Stimulated activated CD8-positive, alpha-beta memory T cell treated with anti-CD3 and anti-CD28 coated beads, Interleukin-2, amount 100 ng/mL, for 1 hour (primary cell): ENCODE measurements at places on chromosomes 2 and 18.

GRCh38 chr18:23178661-23179081 is 43.4 kb downstream of the CABLES1 start:
- no peak for DNase-seq

- DNase-seq, result no peak
These were observed 82.5 kb downstream of the SPP2 start for GRCh38 chr2:234133004-234133403.

- no peak for DNase-seq
These were observed 41.5 kb upstream of the PUM2 start for GRCh38 chr2:20391951-20392699.

DNA sequence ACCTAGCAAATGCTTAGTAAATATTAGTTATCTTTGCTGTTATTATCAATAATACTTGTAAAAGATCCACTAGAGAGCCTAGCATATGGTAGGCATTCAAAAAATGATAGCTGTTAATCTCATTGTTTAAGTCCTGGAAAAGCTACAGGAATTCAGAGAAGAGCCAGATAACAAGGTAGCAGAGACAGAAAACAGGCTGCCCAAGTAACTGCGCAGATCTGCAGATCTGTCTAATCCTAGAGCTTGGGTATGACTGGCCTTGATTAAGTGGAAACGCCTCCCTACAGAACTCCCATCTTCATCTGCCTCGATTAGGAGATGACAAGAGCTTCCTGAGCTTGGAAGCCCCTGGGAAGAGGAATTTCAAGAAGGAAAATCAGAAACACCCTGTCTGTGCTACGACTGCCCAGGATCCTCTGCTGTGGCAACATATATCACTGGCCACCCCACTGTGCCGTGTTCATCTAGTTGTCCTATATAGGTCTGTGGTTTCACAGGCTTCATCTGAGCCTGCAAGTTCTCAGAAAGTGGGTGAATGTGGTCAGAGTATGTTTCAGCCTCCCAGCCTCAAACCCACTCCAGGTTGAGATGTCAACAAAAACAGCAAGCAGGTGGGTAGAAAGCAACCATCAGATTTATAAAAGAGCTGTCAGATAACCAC is 151.5 kb upstream of the PKDCC start:
- no peak for DNase-seq

GRCh38 chr2:207887500-207887899 is 117.8 kb upstream of the FZD5 start:
- no peak for DNase-seq

DNA sequence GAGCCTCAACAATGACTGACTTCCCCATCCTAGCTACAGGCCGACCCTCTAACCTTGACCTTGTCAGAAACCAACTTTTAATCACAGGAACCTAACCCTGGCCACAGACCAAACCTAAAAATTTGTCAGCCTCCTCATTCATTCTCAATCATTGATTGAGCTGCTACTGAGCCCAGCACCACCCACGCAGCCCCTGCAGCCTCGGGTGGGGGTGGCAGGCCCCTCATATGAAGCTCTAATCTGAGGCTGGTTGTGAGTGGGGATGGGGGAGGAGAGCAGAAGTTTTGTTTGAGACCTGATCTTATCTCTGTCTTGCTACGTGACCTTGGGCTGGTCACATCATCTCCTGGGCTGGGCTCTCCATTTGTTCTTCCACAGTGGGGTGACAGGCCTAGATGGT is 99.5 kb upstream of the EPAS1 start:
- DNase-seq, result no peak

GRCh38 chr2:74764429-74765272 is 69.3 kb upstream of the HK2 start:
- no peak for DNase-seq

- DNase-seq, result no peak
These were observed 60.3 kb upstream of the ACVR1 start for GRCh38 chr2:157936406-157936805.

DNA sequence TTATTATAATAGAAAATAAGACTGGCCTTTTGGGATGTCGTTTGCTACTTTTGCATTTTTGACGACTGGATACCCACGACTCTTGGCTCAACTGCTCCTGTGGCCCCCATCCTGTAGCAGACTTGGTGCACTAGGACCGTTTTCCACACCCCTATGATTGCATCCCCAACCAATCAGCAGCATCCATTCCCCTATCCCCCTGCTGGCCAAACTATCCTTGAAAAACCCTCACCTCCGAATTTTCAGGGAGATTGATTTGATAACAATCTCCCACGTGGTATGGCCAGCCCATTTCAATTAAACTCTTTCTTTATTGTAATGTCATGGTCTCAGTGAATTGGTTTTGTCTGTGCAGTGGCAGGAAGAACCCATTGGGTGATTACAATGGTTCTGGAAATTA is 37.9 kb upstream of the TTR start:
- no peak for DNase-seq

GRCh38 chr18:21914739-21915319 is 174.2 kb downstream of the MIB1 start:
- no peak for DNase-seq

- DNase-seq, result no peak
These were observed 269.3 kb downstream of the HDAC4 start for GRCh38 chr2:239131521-239131920.

DNA sequence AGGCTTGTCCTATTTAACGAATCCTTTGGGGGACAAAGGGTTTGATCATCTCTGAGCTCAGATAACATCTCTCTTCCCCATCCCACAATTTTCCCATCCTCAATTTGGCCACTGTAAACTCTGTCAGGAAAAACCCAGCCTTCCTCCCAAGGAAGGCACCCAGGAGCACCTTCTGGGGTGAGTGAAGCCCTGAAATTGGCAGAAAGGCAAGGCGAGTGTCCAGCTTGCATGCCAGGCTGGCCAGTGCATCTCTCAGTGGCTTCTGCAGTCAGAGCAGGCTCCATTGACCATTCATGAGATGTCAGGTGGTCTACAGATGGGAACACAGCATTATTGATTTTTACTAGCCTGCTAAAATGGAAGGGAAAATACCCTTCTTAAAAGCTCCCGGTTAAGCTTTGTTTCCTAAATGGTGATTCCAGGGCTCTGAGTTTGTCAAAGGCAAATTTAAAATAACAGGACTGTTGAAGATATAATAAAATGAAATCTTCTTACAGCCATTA is 83.2 kb upstream of the BOD1L2 start:
- DNase-seq, result no peak

- no peak for DNase-seq
These were observed 139.2 kb downstream of the NEDD4L start for GRCh38 chr18:58183226-58183625.

- no peak for DNase-seq
These were observed 130.4 kb upstream of the ZFP36L2 start for GRCh38 chr2:43356774-43357173.

- no peak for DNase-seq
These were observed 61.4 kb downstream of the TSHZ1 start for GRCh38 chr18:75271952-75272351.

GRCh38 chr2:217335341-217335966 is 475.6 kb upstream of the TNP1 start:
- DNase-seq, result no peak

DNA sequence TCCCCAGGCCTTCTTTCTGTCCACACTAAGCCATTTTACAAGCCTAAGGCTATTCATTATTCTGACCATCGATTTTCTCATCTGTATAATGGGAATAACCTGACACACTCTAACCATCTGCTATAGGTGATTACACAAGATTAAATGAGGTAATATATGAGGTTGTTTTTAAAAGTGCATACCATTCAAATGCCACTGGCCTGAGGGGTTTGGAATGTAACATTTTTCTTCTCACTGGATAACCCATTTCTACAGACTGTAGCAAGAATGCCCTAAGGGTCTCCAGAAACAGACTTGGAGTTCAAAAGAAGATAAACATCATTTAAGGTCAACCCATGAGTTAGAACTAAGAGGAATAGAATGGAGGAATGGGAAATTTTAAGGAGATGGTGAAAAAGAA is 111.7 kb upstream of the SETBP1 start:
- DNase-seq, result no peak

GRCh38 chr2:85112906-85113625 is 20.1 kb upstream of the TCF7L1 start:
- no peak for DNase-seq

- DNase-seq, result no peak
These were observed 88.7 kb downstream of the COBLL1 start for GRCh38 chr2:164752956-164753355.

DNA sequence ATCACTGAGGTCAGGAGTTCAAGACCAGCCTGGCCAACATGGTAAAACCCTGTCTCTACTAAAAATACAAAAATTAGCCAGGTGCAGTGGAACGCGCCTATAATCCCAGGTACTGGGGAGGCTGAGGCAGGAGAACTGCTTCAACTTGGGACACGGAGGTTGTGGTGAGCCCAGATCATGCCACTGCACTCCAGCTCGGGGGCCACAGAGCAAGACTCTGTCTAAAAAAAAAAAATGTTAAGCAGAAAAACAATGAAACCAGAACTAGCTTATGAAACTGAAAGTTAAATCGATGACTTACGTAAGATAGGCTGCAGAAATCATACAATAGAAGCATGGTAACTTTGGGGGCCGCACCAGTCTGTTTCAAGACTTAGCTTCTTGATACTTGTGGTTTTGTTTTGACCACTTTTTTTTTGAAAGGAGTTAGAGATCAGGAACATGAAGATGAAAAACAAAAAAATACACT is 6.2 kb upstream of the GPR155 start:
- DNase-seq, result peak; percentile 36

GRCh38 chr18:43662657-43663056 is 385.4 kb upstream of the SYT4 start:
- DNase-seq, result no peak

- DNase-seq, result no peak
These were observed 243.6 kb downstream of the AGAP1 start for GRCh38 chr2:235737396-235737795.

DNA sequence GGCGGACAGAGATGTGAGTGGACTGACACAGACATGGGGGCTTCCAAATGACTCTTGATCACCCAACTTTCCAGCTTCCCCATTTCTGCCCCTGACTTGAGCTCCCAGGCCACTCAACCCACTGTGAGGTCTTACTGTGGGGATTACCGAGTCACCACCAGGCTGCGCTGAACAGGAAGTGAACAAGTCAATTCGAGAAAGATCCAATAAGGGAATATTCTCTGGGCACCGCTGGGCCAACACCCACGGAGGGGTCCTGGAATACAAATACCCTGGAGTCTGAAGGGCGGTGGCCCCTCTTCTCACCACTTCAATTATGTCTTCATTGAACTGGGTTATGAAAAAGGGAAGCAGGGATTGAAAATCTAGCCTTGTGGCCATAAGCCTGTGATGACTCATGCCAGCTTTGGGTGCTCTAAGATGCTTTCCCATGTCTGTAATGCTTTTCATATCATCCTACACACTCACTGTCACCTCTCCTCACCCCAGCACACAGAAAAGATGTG is 37.7 kb downstream of the BCL11A start:
- DNase-seq, result no peak

- DNase-seq, result no peak
These were observed 127.2 kb upstream of the ARHGAP28 start for GRCh38 chr18:6602365-6602764.

GRCh38 chr2:150858382-150858781 is 370.9 kb upstream of the RND3 start:
- no peak for DNase-seq

DNA sequence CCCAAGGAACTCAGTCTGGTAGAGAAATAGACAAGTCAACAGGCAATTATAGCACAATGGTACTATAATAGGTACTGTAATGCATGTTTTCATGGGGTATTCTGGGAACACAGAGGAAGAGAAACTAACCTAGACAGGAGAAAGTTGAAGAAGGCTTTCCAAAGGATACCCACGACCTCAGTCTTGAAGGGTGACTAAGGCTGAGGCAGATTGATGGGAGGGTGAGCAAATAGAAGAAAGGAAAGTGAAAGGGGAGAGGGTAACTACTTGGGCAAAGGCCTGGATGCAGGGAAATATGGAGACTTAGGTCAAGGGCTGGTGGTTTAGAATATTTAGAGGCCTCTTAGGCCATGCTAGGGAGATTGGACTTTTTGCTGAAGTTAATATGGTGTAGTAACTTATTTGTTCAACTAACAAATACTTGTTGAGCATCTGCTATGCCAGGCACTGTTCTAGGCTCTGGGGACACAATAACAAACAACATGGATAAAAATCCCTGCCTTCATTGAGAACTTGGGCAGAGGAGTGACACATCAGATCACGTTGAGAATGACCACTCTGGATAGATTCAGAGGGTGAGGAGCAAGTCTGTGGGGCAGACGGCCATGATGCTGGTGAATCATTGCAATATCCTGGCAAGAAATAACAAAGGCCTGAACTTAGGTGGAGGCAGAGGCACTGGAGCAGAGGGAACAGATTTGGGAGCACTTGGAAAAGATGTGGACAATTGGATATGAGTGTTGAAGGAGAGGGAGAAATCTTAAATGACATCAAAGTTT is 56.4 kb downstream of the PLB1 start:
- DNase-seq, result no peak

DNA sequence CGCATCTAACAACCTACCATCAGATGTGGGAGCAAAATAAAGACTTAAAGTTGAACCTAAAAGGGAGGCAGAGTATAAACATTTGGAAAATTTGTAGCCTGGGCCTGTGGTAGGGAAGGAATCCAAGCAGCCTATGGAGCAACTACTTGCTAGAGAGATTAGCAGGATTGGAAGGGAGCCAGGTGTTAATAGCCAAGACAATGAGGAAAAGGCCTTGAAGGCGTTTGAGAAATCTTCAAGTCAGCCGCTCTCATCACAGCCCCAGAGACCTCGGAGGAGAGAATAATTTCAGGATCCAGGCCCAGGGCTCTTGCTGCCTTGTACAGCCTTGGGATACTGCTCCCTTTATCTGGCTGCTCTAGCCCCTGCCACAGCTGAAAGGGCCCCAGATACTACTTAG is 219.7 kb downstream of the THSD7B start:
- no peak for DNase-seq

- DNase-seq, result no peak
These were observed 34.8 kb upstream of the SMIM21 start for GRCh38 chr18:75462178-75462832.

DNA sequence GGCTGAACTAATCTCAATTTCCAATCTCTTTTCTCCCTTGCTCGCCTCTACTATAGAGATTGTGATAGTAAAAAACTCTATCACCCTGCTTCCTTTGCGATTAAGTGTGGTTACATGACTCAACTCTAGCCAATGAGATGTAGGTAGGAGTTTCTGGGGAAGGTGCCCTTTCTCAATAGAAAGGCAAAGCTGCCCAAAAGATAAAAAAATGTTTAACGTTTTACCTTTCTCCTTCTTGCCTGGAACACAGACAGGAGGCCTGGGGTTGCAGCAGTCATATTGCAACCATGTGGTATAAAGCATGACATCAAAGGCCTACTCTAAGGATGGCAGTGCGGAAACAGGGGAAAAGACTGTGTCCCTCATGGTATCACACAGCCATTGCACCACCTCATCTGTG is 31.5 kb downstream of the TMEM37 start:
- no peak for DNase-seq

- no peak for DNase-seq
These were observed 186.4 kb upstream of the COL3A1 start for GRCh38 chr2:188787658-188788240.

- no peak for DNase-seq
These were observed 17.1 kb downstream of the EDAR start for GRCh38 chr2:108971661-108972566.
